Muscle of leg (tissue), 16 donors: ENCODE measurements at places on chromosomes 7 and 10. TPM values are rescaled to one million over a fixed set of nuclear protein-coding genes. Genes with fewer than 3 reads are reported as not detected.

The GIMAP6 gene
- 18.7 TPM for total RNA-seq

DNA sequence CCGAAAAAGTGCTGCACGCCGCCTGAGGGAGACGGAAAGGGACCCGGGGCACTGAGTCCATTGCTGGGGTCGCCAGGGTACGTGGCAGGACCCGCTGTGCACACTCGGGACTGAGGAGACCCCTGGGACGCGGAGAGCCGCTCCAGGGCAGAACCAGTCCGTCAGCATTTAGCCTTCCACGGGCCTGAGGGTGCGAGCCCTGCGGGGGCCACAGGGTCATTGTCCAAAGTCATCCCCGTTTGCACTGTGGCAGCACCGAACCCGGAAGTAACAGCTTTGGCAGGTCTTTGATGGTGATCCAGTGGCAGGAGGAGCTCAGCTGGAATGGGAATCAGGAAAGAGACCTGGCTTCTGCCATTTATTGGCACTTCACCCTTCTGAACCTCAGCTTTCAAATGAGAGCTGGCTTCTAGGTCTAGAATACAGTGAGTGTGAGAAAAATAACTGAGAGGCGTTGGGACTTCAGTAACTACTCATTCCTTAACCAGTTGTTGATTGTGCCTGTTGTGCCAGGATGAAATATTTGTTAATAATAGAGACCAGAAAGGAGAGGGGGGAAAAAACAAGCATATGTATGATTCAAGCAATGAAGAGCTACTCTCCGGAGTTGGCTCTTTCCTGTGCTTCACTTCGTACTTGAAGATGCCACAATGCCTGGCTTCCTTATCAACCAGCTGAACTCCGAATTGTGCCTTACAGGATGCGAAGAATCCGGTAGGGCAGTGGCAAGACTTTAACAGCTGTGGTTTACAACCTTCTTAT is 811 bp upstream of the ARHGAP12 start:
- H3K4me3 ChIP-seq: peak overlapping the region; percentile 92
- peak; percentile 76 for DNase-seq
- H3K27ac ChIP-seq: peak overlapping the region; percentile 96

GRCh38 chr10:96238646-96239623 is 32.4 kb downstream of the BLNK start:
- no peak overlapping the region for H3K4me3 ChIP-seq
- no peak overlapping the region for H3K27ac ChIP-seq
- H3K36me3 ChIP-seq: no peaks in the 10 kb centered on the region
- H3K27me3 ChIP-seq: no peaks in the 10 kb centered on the region
- H3K4me1 ChIP-seq: no peaks in the 10 kb centered on the region

GRCh38 chr10:91076991-91077548 is 143.4 kb upstream of the PCGF5 start:
- H3K4me3 ChIP-seq: no peak overlapping the region
- H3K4me1 ChIP-seq: peaks cover 14% of the 10 kb centered on the region
